Esophagus (tissue), 2 donors: ENCODE measurements at places on chromosomes 6 and 20. TPM values are rescaled to one million over a fixed set of nuclear protein-coding genes. Genes with fewer than 3 reads are reported as not detected.

HSPA1L gene
- polyA plus RNA-seq, result 0.42 TPM

KHDRBS2 gene
- polyA plus RNA-seq, result 0.01 TPM

TMC2 gene
- not detected for polyA plus RNA-seq

DLL1 gene
- 12.5 TPM for polyA plus RNA-seq

IYD gene
- polyA plus RNA-seq, result 0.01 TPM

CDH4 gene
- 0.05 TPM for polyA plus RNA-seq

MAS1 gene
- polyA plus RNA-seq, result not detected

DAAM2 gene
- 11.3 TPM for polyA plus RNA-seq

TDRD6 gene
- 0.11 TPM for polyA plus RNA-seq

NKAIN2 gene
- polyA plus RNA-seq, result 0.02 TPM

HMGCLL1 gene
- polyA plus RNA-seq, result 0.07 TPM

RFX6 gene
- 0.01 TPM for polyA plus RNA-seq

RGS17 gene
- polyA plus RNA-seq, result 1.1 TPM

ZC2HC1B gene
- 0.08 TPM for polyA plus RNA-seq

PAX1 gene
- polyA plus RNA-seq, result 0.14 TPM

FRS3 gene
- 3.3 TPM for polyA plus RNA-seq

E2F3 gene
- polyA plus RNA-seq, result 3.4 TPM

MYO6 gene
- polyA plus RNA-seq, result 53.1 TPM
